WTC11 (cell line): ENCODE measurements at places on chromosomes 4 and X.
A peak's percentile ranks its signal among the peaks of the same experiment; 100 is the strongest.

DNA sequence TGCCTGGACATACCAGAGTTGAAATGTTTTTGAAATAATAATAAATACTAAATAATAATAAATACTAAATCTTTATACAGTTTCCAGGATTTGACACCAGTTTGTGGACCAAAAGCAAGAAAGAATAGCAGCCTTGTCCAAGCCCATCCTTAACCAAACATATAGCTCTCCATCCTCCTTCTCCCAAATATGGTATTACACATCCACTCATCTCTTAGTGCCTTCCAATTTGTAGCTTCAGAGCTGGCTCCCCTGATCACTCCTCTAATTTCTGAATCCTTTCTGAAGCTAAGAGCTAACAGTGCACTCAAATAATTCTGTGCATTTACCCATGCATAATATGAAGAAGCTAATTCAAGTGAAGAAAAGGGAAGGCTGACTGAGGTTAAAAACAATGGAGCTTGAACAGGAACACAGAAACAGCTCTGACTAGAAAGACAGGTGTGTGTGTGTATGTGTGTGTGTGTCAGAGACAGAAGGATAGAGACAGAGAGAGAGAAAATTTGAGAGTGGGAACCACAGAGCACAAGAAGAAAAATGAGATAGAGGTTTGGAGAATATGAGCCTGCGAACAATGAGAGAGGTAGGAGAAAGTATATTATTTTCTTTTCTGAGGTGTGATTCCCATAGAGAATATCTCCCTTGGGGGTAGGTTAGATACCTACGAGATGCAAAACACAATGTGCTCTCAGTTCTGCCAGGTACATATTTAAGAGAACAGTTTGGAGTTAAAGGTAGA is 123.5 kb downstream of the CAMK2D start:
- DNase-seq: no peak

GRCh38 chr4:42636645-42636949 is 20.3 kb downstream of the ATP8A1 start:
- DNase-seq: no peak

- peak; percentile 56 for DNase-seq
These were observed 99.3 kb upstream of the ARMCX2 start for GRCh38 chrX:101759000-101759399.

GRCh38 chr4:184267206-184267608 is 49.5 kb upstream of the ENPP6 start:
- DNase-seq: no peak

DNA sequence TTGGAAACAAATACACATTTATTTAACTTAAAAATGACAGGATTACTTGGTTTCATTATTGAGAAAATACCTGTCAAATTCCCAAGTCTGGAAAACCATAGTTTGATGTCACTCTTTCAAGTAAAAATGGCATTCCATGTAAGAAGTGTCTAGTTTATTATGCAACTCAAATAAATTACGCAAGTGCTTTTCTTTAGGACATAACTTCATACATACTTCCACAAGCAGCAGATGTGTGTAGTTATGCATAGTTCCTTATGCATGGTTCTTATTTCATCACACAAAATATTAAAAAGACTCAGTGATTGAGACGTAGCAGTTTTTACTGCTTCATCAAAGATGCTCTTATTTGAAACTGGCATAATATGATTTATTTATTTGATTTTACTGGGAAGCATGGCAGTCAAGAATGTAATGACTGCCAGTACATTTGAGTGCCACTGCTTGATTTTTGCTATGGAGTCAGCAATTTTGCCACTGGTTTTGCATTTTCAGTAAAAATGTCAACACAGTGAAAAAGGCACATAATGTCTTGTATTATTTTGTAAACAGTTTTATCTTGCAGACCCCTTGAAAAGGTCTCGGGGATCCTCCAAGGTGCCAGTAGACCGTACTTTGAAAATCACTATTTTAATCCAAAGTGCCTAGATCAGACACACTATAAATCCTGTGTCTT is 62.1 kb downstream of the CLCN3 start:
- no peak for DNase-seq

GRCh38 chr4:185722029-185722316 is 90.0 kb downstream of the SORBS2 start:
- DNase-seq: no peak

- DNase-seq: no peak
These were observed 138.7 kb downstream of the CHRNA9 start for GRCh38 chr4:40473578-40474388.

- DNase-seq: peak; percentile 83
These were observed 7.2 kb upstream of the NEUROG2 start for GRCh38 chr4:112523008-112523721.

DNA sequence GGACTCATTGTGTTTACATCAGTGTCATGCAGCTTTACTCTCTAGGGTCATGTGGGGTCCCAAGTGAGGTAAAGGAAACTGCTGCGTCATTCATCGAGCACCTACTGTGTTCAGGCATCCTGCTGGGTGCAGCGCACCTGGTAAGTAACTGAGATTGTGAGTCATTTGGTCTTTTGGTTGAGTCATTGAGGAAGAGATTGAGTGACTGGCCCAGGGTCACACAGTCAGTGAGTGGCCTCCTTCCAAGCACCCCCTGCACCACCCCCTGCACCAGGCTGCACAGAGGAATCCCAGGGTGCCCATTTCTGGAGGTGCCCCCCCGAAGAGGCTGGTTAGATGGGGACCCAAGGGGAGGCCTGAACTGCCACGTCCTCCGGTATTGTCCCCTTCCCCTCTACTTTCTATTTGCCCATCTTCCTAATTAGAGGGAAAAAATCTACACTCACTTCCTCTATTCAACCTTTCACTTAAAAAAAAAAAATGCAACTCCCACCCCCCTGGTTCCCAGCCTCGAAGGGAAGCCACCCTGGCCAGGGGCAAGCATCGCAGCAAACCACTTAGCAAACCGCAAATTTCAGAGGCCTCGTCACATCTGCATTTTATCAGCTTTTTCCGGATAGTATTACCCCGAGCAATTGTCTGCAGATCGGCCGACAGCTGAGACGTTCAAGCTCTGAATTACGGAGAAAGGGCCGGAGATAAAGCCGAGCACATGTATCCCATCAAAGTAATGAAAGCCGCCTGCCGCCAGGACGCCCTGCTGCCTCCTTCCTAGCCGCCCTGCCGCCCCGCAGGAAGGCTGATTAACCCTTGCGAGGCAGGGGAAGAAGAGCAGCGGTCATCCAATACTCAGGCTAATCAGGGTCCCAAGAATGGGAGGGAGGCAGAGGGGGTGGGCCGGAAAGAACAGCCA is 96.3 kb upstream of the MSX1 start:
- peak; percentile 38 for DNase-seq

- DNase-seq: no peak
These were observed 200.3 kb upstream of the NHS start for GRCh38 chrX:17174671-17175070.

- no peak for DNase-seq
These were observed 54.2 kb upstream of the GIMD1 start for GRCh38 chr4:106422766-106423165.

DNA sequence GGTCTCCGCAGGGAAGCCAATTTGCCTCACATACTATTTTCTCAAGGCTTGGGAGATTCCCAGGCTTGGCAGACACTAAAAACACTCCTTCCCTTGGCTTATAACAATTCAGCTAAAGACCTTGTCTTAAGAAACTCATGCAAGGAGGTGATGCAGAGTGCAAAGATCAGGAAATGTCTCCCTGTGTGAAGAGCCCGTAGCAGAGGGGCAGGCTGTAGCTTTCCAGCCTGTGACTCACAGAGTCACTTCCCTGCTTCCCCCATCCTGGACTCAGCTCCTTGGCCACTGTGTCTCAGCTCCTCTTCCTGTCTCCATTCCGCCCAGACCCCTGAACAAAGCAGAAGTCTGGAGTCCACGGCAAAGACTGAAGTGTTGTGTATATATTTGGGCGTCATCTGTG is 56.1 kb downstream of the KDR start:
- DNase-seq: no peak
